ENCODE measurements at places on chromosomes 13 and 19.

- DNase-seq: no peak
Measured at GRCh38 chr19:15381864-15382263, 2.3 kb upstream of the AKAP8 start.

DNA sequence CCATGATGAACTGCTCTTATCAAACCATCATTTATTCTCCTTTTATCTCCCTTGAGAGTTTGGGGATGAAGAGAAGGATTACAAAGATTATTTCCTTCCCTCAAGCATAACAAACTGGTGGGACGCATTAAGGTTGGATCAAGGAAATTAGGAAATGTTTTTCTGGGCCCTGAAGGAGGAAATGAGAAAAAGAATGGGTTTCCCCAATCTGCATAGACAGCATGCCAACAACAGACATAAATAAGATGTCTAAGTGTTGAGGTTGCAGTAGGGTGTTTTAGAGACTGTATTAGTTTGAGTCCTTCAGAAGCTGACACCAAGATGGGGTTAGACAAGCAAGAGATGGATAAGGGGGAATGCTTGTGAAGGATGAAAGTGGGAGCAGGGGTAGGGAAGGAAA lies 7.3 kb downstream of the EPSTI1 start:
- no peak for DNase-seq

DNA sequence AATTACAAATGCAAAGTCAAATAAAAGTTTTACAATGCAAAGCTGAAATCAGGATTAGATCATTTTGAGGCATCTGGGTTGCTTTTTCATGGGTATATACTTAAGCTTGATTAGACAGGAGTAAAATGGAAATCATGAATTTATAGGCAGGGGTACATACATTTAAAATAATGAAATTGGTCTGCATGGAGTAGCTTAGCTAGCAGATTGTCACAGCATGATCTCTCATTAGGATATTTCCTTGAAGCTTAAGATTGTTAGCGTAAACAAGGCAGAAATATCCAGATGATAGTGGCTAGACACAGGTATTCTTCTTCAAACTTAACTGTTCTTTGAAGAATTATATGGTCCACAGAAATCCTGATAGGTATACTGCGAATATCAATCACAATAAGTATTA lies 1627.0 kb upstream of the PCDH20 start:
- no peak for DNase-seq

DNA sequence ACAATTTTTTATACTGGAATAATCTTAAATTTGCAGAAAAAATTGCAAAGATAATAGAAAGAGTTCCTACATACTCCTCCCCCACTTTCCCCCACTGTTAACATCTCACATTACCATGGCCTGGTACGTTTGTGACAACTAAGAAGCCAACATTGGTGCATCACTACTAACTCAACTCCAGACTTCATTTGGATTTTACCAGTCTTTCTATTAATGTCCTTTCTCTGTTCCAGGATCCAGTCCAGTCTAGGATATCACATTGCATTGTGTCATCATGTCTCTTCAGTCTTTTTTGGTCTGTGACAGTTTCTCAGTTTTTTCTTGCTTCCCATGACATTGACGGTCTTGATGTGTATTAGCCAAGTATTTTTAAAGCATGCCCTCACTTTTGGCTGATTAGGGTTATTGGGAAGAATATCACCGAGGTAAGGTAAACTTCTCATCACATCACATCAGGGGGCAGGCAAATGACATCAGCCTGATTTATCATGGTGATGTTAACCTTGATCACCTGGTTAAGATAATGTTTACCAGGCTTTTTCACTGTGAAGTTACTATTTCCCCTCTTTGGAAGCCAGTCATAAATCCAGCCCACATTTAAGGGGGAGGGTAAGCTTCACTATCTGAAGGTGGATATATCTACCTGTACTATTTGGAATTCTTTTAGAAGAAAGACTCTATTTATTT lies 322.1 kb downstream of the ENOX1 start:
- no peak for DNase-seq
